ENCODE measurements at places on chromosomes 4 and X. TPM values are rescaled to one million over a fixed set of nuclear protein-coding genes. Genes with fewer than 3 reads are reported as not detected.

Gene P2RY4
- 0.45 TPM for total RNA-seq

DNA sequence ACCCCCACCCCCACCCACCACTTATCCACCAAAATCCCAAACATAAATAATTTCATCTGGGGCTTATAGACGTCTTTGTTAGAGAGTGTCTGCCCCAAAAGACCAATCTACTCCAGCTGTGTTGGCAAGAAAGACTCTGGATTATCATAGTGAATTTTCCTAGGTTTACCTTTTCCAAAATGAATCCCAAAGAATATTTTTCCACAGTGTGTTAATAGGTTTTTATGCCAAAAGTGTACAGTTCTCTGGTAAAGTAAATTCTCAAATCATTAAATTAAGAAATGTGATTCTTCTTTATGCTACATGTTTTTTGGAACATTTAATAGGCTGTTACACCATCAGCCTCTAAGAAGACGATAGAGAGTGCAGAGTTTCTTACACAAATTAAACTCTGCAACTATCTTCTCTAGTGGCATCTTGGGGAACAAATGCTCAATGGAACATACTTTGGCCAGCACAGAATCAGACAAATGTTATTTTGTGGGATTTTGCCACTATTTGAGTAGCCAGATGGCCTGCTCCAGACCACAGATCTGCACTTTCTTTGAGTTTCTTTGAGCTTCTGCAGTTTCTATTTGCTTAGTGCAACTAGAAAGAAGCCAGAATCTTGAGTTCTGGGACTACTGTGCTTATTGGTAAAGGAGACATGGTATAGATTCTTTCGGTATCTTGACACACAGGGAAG is 206.0 kb downstream of the KIT start:
- H3K36me3 ChIP-seq = no peaks in the 10 kb centered on the region
- no peaks in the 10 kb centered on the region for H3K27me3 ChIP-seq
- H3K4me3 ChIP-seq = no peak overlapping the region
- no peaks in the 10 kb centered on the region for H3K4me1 ChIP-seq

DNA sequence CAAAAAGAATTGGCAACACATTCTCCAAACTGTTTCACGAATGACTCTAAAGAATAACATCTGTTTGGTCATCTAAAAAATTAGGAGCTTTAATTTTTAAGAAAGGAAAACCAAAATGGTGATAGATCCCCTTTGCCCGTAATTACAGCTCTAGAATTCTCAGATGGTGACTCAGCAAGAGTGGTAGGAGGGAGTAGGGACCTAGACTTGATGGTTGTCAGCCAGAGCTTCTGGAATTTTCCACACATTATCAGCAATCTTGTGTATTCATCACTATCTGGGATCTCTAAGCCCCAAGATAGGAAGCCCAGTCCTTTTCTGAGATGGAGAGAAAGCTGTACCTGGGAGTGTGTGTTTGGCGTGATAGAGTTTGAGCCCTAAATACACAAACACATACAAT is 103.9 kb upstream of the RAB40AL start:
- H3K4me3 ChIP-seq = no peak overlapping the region
- DNase-seq = no peak
- H3K4me1 ChIP-seq = no peaks in the 10 kb centered on the region
- H3K27me3 ChIP-seq = no peaks in the 10 kb centered on the region

Gene MAOB
- 132 TPM for total RNA-seq

Gene CCSER1
- total RNA-seq = 3.3 TPM

Gene BEND2
- total RNA-seq = not detected
